ENCODE measurements at places on chromosomes 4 and X. TPM values are rescaled to one million over a fixed set of nuclear protein-coding genes. Genes with fewer than 3 reads are reported as not detected.

DNA sequence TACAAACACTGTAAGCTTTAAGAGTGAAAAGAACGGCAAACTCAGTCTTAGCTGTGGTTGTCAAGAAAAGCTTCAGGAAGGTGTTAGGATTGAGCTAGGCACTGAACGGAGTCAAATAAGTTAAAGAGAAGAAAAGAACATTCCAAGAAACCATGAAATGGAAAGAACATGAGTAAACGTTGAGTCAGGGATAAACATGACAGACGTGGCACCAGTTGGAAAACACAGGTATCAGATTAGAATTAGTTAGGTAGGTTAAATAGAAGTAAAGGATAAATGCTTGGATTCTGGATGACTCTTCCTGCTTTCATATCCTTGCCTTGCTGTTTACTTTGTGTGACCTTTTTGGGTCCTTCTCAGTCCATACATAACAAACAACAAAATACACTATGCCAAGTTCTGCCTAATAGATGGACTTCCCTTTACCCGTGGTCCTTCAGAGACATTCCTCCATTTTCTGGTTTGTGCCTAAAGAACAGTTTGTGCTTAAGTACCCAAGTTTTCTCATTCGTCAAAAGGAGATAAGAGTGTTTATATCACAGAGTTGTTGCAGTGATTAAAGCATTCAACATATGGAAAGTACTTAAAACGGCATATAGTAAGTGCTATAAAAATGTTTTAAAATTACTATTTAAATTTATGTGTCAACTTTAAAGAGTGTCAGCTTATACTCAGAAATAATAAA lies 446.9 kb downstream of the TMA16 start:
- DNase-seq = no peak

The REELD1 gene
- 0.62 TPM for total RNA-seq

The SCRG1 gene
- total RNA-seq = not detected

The NXF2B gene
- total RNA-seq = not detected

DNA sequence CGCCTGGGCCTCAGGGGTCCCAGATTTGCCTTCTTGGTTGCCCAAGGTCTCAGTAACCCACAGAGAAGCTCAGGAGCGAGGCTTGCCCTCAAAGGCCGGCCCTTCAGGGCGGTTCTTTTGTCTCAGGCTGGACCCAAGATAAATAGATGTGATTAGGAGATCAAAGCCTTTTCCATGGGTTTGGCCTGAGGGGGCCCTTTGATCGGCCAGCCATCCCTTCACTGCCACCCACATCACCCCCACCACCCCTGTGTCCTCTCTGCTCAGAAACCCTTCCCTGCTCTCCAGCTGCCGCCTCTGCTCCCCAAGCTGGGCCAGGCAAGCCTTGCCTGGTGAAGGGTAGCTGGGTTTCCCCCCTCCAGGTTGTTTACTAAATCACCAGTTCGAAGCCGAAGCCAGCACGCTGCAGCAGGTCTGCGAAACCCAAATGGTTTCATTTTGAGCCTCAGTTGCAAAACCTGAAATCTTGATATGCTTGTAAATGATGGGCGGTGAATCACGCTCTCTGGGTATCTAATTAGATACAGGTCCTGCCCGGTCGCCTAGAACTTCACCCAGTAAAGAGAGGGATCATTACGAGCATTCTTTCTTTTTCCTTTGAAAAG lies 202.6 kb upstream of the BCOR start:
- DNase-seq = no peak

The HUWE1 gene
- total RNA-seq = 269 TPM

Data from GM12878 (cell line).